ENCODE measurements at places on chromosomes 6 and 20.

DNA sequence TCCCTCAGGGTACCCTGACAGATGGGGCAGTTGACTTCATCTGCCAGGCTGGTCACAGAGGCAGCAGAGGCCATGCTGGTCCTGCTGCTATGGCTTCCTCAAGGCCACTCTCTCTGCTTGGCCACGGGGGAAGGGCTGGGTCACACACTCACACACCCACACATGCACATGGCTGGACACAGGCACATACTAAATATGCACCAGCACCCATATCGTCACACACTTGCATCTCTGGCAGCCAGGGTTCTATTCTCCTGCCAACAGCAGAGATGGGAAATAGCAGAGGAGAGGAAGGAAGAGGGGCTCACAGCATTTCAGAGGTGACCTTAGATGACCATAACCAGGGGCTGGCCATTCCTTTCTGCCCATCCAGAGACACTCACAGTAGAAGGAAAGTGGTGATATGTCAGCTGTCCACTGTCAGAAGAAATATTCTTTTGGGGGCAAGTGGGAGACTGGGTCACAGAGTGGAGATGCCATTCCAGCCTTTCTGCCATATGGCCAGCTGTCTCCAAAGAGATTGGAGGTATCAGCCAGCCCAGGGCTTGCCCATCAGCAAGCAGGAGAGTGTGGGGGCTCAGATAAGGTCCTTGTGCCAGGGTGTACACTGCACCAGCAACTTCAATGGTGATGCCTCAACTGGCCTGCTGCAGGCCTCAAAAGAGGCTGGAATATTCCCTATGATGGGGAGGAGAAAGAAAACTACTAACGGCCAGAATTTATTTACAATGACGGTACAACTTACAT lies at the start of gene TRIM10:
Gene TRIM10 (minus strand): TSS at position 427 of the 747 bp plus-strand sequence. CDS start 353 bp downstream, at position 74.
- DNase-seq, result no peak

DNA sequence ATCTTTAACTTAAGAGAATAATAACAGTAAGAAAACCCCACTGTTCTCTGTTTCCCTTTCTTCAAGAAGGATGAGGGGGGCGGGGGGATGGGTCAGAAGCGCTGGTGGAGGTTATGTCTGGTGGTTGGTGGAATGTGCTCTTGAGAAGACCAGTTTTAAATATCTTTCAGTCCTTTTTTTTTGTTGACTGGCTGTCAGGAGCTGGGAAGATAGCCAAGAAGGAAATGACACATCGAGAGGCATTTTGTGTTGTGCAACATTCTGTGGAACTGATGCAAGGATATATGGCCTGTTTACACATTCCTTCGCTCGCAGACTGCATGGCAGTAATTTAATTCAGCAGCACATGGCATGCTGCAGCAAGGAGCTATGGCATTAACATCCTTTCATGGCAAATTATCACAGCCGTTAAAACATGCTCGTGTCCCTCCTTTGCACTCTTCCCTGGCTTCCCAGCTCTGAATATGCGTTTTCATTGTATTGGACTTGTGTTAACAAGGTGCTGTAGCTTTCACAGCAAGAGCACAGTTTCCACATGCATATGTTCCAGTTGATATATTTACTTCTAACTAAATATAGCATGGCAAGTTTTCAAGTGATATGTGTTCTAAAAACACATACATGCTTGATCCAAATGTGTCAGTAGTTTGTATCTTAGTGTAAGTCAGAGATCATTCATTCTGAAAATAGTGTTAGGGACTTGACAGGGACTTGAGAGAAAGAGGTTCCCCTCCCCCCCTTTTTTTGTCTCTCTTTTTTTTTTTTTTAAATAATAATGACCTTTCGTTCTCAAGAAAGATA lies 68.2 kb upstream of the SUPT3H start:
- no peak for DNase-seq

DNA sequence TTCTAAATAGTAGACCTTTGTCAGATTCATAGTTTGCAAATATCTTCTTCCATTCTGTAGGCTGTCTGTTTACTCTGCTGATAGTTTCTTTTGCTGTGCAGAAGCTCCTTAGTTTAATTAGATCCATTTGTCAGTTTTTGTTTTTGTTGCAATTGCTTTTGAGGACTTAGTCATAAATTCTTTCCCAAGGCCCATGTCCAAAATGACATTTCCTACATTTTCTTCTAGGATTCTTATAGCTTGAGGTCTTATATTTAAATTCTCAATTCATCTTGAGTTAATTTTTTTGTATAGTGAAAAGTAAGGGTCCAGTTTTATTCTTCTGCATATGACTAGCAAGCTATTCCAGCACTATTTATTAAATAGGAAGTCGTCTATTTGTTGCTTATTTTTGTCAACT lies 287.0 kb downstream of the PACRG start:
- DNase-seq, result no peak

GRCh38 chr6:88545991-88546390 lies 379.8 kb upstream of the CNR1 start:
- DNase-seq, result no peak

DNA sequence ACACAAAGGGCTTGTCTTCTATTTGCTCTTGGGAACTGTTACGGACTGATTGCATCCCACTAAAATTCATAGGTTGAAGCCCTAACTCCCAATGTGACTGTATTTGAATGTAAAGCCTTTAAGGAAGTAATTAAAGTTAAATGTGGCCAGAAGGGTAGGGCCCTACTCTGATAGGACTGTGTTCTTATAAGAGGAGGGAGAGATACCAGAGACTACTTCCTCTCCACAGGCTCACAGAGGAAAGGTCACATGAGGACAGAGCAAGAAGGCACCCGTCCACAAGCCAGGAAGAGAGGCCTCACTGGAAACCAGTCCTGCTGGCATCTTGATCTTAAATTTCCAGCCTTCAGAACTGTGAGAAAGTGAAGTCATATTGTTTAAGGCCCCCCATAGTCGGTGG lies 211.9 kb downstream of the CDH26 start:
- DNase-seq, result no peak

- DNase-seq, result no peak
Observed at GRCh38 chr6:134821397-134821796, 128.5 kb downstream of the ALDH8A1 start.

DNA sequence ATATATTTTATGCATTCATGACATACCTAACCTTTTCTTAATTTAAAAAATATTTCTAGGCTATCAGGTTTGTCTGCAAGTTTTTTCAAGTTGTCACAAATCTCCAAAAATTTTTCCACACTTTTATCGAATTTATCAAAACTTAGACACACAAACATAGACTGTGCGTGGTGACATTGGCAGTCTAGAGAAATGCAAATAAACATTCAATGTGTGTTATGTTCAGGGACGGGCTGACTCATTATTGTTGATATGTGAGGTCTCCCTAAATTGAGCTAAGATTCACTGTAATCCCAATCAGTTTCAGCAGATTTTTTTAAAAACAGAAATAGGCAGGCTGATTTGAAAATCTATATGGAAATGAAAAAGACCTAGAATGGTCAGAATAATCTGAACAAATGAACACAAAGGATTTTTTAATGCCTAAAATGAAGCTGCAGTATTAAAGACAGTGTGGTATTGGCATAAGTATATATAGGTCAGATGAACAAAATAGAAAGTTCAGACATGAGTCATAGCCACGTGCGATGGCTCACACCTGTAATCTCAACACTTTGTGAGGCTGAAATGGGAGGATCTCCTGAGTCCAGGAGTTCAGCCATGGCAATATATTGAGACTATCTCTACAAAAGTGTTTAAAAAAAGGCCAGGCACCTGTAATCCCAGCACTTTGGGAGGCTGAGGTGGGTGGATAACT lies 19.2 kb downstream of the BLTP3A start:
- DNase-seq, result no peak

DNA sequence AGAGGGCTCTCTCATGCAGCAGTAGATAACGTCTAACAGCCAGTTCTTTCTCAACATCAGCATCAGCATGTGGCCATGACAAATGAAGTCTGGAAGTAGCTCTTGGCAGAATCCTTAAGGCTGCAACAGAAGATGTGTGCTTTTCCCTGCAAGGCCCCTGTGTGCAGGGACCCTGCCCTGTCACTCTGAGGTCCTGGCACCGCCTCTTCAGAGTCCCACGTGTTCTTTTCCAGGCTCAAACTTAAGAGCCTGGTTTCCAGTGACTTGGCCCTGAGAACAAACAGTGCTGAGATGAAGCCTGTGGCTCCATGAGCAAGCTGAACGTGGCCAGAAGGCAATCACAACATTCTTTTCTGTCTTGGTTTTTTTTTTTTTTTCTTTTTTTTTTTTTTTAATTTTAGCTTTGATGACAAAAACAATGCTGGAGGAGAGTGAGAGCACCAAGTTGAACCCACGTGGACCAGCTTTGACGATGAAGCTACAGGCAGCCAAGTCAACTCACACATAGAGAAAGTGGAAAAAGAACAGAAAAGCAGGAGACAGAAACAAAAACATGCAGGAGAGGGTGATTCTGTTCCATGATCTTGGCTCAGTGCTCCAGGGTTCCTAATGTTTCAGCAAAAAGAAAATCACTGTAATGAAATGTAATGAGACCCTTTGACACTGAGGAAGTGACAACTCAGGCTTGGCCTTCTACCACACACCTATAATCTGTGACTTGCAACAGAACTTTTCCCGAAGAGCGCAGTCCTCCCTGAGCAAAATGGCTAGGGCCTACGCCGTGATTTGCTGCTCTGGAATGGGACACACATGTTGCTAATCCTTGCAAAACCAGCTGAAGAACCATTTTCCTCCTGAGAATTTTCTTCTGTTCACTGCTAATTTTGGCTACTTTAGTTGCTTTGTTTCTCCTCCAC lies 86.1 kb downstream of the FOXC1 start:
- no peak for DNase-seq

DNA sequence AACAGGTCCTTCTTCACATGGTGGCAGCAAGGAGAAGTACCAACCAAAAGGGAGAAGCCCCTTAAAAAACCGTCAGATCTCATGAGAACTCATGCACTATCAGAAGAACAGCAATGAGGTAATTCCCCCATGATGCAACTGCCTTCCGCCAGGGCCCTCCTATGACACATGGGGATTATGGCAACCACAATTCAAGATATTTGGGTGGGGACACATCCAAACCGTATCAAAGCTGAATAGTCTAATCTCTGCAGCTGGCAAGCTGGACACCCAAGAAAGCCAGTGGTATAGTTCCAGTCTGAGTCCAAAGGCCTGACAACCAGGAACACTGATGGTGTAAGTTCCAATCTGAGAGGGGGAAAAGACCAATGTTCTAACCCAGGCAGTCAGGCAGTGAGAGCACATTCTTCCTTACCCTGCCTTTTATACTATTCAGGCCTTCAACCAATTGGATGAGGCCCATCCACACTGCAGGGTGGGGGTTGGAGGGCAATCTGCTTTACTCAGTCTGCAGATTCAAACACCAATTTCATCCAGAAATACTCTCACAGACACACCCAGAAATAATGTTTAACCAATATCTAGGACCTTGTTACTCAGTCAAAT lies 17.9 kb upstream of the CNKSR3 start:
- no peak for DNase-seq

GRCh38 chr20:1302685-1303541 lies 26.0 kb downstream of the SDCBP2 start:
- no peak for DNase-seq

- no peak for DNase-seq
Observed at GRCh38 chr6:124445581-124445980, 516.7 kb upstream of the RNF217 start.

DNA sequence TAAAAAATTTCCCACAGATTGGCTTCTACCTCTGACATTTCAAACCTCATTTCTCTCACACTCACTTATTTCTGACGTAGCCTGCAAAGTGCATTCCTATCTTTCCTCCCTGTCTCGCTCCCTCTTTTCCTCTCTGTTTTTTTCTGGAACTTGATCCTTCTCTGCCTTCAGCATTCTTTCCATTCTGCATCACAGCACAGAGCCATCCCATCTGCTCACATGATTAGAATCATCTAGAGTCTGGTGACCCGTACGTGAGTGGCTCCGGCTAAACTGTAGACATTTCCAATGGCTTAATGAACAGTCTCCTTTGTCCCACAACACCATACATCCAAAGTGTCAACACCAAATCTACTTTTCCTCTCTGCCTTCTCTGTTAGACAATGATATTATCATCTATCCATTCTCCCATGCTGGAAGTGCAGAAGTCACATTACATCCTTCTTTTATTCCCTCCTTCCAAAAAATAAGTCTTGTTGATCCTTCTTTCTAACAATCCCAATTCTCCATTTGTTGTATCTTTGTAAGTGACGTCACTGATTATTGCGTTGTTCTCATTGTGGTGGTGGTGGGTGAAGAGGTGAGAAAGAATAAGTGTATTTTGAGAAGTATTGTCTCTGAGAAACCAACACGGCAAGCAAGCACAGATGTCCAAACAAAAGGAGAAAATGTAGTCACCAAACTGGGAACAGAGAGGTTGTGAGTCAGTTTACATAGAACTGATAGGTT lies 41.6 kb downstream of the OPRM1 start:
- DNase-seq, result no peak

DNA sequence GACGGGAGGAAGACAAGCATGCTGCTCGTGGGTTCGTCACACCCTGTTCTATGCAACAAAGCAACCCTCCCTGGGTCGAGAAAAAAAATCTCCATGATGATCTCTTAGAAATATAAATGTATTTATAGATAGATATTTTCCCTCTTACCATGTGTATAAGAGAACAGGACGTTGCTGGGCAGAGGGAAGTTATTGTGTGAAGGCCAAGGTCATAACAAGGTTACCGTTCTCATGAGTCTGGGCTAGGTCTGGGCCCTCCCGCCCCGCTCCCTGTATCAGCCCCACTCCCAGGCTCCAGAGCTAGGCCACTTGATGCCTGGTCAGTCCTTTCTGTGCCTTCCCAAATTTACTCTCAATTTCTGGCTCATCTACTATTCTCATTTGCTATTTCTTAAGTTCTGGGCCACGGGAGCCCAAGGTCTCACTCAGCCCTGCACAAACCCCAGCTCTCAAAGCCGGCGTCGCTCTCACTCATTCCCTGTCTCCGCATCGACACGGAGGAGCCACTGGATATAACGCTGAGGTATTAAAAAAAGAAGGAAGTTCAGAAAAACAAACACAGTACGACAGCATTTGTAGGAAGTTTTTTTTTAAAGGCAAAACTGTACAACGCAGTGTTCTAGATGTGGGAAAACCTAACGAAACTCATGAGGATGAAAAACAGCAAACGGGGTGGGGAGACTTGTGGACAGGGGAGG lies 96.8 kb downstream of the PSMG4 start:
- peak; percentile 21 for DNase-seq

GRCh38 chr6:107632381-107633136 lies 142.6 kb downstream of the SOBP start:
- DNase-seq, result no peak

DNA sequence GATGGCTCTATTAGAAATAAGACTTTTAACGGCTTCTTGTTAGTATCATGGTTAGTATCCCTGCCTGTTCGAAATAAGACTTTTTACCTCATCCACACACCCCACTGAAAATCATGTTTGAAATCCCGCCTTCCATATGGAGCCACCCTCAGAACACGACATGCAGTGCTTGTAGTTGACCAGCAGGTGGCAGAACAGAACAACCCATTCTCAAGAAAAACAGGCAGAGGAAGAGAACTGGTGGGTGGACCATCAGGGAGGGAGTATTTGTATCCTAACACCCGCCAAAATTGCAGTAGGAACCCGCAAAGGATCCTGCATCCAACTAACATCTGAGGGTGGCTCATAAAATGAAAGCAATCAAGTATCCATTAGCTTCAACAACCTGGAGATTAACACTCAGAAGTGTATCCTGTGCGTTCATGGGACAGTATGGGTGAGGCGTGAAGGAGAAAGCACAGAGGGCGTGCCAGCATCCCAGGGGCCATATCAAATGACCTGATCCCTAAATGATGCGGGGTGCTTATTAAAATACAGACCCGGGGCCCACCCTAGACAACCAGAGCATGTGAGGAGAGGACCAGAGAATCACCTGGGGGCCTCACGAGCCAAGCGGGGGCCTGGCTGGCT lies 89.6 kb upstream of the NHSL1 start:
- DNase-seq, result peak; percentile 59

GRCh38 chr6:111959766-111960165 lies 86.5 kb upstream of the FYN start:
- no peak for DNase-seq

Data from memory B cell (primary cell).